ENCODE measurements at places on chromosomes 5 and 9.

- H3K36me3 ChIP-seq = no peaks in the 10 kb centered on the region
- no peak overlapping the region for H3K4me3 ChIP-seq
- H3K27ac ChIP-seq = no peak overlapping the region
- no peak for DNase-seq
- H3K27me3 ChIP-seq = no peaks in the 10 kb centered on the region
- no peaks in the 10 kb centered on the region for H3K4me1 ChIP-seq
These were observed 2034.6 kb upstream of the ACO1 start for GRCh38 chr9:30349526-30350513.

DNA sequence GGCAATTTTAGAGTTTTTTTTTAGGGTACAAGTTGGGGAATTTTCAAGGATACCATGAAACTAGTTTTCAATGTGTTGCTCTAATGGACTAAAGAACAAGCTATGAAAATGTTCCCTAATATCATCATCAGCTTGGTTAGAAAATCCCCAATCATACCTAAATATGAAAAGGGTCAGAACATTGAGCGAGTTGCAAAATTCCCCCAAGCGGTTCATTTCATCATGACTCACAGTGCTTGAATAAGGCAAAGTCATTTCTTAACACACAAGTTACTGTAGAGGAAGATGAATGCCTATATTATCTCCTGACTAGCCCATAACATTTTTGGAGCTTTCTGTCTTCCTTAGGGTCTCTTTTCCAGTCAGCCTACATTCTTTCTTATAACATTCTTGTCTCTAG lies 62.7 kb downstream of the ST8SIA4 start:
- peaks cover 15% of the 10 kb centered on the region for H3K4me1 ChIP-seq
- H3K4me3 ChIP-seq = no peak overlapping the region
- no peaks in the 10 kb centered on the region for H3K36me3 ChIP-seq

DNA sequence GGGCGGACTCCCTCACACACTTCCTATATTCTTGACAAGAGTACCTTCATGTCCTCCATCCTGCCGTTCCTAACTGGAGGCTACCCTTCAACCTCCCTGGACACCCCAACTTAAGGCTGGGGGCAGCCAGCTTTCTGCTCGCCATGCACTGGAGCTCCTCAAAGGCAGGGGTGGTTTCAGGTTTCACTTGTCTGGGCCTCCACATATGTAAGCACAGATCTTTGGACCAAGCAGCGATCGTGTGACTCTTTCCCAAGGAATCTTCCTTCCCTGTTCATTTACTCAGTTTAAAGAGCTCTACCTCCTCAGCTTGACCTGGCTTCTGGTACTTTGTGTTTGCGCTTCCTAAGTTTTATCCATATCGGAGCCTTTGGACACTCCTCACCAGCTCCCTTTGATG lies 34.2 kb upstream of the TRPC7 start:
- no peak overlapping the region for H3K4me3 ChIP-seq
- H3K4me1 ChIP-seq = no peaks in the 10 kb centered on the region
- H3K27me3 ChIP-seq = no peaks in the 10 kb centered on the region
- no peaks in the 10 kb centered on the region for H3K36me3 ChIP-seq
- no peak for DNase-seq

DNA sequence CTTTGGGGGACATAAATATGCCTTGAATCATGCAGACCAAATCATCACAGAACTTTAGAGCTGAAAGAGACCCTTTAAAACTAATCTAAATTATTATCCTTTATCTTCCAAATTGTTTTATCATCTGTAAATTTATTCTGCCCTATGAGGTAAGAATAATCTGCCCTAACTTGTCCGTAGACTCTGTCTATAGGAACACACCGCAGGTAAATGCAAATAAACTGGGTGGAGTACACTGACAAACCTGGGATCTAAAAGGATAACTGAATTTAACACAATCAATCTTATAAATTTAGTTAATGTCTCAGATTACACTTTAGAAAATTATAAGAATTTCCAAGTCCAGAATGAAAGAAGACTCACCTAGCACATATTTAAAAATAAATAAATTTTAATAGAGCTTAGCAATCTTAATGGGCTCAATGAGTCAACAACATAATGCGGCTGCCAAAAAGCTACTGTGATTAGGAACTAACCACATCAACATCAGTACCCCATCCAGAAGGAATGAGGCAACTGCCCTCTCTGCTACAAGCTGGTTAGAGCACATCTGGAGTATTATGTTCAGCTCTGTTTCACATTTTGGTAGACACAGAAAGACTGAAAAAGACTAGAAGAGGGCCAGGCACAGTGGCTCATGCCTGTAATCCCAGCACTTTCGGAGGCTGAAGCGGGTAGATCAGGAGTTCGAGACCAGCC lies 5.6 kb downstream of the MEGF9 start:
- H3K4me1 ChIP-seq = peaks cover 65% of the 10 kb centered on the region
- no peak overlapping the region for H3K4me3 ChIP-seq
- H3K36me3 ChIP-seq = no peaks in the 10 kb centered on the region
- DNase-seq = no peak
- no peaks in the 10 kb centered on the region for H3K27me3 ChIP-seq
- peak overlapping the region; percentile 42 for H3K27ac ChIP-seq

DNA sequence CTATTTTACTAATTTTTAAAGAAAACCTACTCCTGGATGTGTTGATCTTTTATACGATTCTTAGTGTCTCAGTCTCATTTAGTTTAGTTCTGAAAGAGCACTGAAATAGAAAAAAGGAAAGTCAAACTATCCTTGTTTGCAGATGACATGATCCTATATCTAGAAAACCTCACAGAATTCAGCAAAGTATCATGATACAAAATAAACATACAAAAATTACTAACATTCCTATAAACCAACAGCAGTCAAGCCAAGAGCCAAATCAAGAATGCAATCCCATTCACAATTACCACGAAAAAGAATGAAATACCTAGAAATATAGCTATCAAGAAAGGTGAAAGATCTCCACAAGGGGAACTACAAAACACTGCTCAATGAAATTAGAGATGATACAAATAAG lies 225.8 kb upstream of the CDH18 start:
- no peak overlapping the region for H3K27ac ChIP-seq
- no peaks in the 10 kb centered on the region for H3K36me3 ChIP-seq
- no peaks in the 10 kb centered on the region for H3K27me3 ChIP-seq
- no peak for DNase-seq
- H3K4me3 ChIP-seq = no peak overlapping the region

DNA sequence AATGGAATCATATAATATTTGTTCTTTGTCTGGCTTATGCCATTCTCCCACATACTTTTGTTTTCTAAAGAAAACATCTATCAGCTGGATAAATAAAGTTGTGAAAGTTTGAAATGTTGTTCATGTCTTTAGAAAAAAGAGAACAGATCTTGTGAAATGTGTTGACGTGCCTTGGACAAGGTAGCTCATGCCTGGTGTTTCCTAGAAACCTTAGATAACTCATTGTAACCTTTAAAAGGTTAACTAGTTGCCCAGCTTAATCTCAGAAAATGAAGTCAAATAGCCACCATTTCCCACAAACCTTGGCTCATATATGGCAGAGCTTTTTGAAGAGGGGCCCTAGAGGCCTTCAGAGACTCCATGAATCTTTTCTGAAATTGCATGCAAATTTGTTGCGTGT lies 15.3 kb downstream of the CDO1 start:
- no peak overlapping the region for H3K27ac ChIP-seq

- no peak overlapping the region for H3K4me3 ChIP-seq
- H3K27ac ChIP-seq = no peak overlapping the region
- H3K36me3 ChIP-seq = no peaks in the 10 kb centered on the region
- no peaks in the 10 kb centered on the region for H3K27me3 ChIP-seq
- no peak for DNase-seq
- H3K4me1 ChIP-seq = no peaks in the 10 kb centered on the region
These were observed 371.5 kb downstream of the PRELID2 start for GRCh38 chr5:145463634-145464033.
